ENCODE measurements at places on chromosomes 11 and 22.
A peak's percentile ranks its signal among the peaks of the same experiment; 100 is the strongest.

DNA sequence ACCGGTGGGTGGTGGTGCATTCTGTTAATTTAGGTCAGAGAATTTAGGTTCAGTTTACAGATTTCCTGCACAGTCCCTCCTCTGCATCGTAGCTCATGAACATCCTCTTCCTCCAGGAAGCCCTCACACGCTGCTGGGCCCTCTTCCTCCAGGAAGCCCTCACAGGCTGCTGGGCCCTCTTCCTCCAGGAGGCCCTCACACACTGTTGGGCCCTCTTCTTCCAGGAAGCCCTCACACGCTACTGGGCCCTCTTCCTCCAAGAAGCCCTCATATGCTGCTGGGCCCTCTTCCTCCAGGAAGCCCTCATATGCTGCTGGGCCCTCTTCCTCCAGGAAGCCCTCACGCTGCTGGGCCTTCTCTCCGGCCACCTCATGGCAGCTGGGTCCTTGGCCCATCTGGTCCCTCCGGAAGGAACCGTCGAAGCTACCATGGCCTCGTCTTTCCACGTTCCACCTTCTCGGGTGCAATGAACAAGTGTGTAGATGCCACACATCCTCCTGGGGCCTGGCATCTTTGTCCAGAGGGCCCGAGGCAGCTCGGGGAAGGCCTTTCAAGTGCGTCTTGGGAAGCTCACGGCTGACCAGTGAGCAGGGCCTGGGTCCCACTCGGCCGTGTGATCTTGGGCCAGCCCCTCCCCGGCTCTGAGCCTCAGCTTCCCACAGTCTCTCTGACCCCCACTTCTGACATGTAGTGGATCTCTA lies 58.9 kb upstream of the PPARA start:
- DNase-seq, result no peak

DNA sequence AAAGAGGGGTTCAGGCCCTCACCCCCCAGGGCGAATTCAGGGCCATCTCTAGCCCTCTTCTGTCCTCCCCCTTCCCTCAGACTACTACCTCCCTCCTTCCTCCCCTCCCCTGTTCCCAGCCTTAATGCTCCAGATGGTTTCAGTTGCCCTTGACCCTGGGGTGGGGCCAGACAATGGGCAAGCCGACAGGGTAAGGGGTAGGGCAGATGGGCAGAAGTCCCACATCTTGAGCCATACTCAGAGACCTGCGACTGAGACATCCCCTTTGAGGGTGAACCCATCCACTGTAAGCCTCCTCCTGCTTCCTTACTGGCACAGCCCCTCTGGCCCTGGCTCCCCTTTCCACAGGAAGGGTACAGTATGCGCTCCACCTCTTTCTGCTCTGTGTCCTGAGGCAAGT lies 1.9 kb downstream of the RHBDD3 start:
- no peak for DNase-seq

- DNase-seq, result no peak
These were observed 8.8 kb upstream of the KLHL35 start for GRCh38 chr11:75441804-75442132.

DNA sequence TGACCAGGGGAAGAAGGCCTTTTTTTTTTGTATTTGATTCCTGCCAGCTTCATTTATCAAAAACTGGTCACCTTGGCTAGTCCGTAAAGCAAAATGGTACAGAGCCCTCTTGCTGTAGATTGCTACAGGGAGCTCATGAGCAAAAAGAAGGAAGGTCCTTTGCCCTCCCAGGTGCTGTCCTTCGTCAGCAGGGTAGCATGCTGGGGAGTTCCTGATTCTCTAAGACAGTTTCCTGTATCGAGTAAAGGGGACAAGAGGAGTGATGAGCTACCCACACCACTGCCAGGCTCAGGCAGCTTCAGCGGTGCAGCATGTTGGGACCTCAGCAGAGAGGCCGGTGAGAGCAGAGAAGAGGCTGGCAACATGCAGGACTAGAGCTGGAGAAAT lies 67.8 kb upstream of the CSNK2A3 start:
- DNase-seq, result no peak

GRCh38 chr11:35121326-35121865 lies 17.6 kb upstream of the CD44 start:
- DNase-seq, result peak; percentile 50

GRCh38 chr22:36649066-36649465 lies 54.5 kb downstream of the CACNG2 start:
- no peak for DNase-seq

- no peak for DNase-seq
These were observed 57.7 kb upstream of the BDNF start for GRCh38 chr11:27757953-27758352.
